ENCODE measurements at places on chromosomes 2 and 18. TPM values are rescaled to one million over a fixed set of nuclear protein-coding genes. Genes with fewer than 3 reads are reported as not detected.
A peak's percentile ranks its signal among the peaks of the same experiment; 100 is the strongest.

DNA sequence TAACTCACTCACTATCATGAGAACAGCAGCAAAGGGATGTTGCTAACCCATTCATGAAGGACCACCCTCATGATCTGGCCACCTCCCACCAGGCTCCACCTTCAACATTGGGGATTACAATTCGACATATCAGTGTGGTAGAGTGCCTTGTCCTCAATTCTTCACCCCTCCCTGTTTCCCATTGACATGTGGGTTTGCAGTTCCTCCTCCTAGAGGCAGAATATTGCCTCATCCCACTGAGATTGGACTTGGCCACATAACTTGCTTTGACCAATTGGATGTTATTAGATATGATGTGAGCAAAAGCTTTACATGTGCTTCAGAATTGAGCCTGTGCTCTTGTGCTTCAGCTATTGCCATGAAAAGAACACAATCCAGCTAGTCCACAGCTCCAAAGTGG is 217.0 kb upstream of the CXCR4 start:
- H3K27me3 ChIP-seq, result no peaks in the 10 kb centered on the region
- H3K4me3 ChIP-seq, result no peak overlapping the region
- H3K36me3 ChIP-seq, result no peaks in the 10 kb centered on the region
- no peaks in the 10 kb centered on the region for H3K4me1 ChIP-seq

GRCh38 chr2:187922846-187923245 is 368.6 kb upstream of the TFPI start:
- no peaks in the 10 kb centered on the region for H3K4me1 ChIP-seq
- DNase-seq, result no peak
- H3K4me3 ChIP-seq, result no peak overlapping the region

- H3K27me3 ChIP-seq, result no peaks in the 10 kb centered on the region
- H3K27ac ChIP-seq, result no peak overlapping the region
- no peak for DNase-seq
- H3K4me1 ChIP-seq, result no peaks in the 10 kb centered on the region
- H3K4me3 ChIP-seq, result no peak overlapping the region
- no peaks in the 10 kb centered on the region for H3K36me3 ChIP-seq
Observed at GRCh38 chr2:182625814-182626213, 90.2 kb upstream of the DNAJC10 start.

GRCh38 chr2:43040084-43040854 is 186.1 kb downstream of the ZFP36L2 start:
- H3K27ac ChIP-seq, result peak overlapping the region; percentile 6
- peaks cover 19% of the 10 kb centered on the region for H3K4me1 ChIP-seq
- H3K27me3 ChIP-seq, result no peaks in the 10 kb centered on the region
- no peaks in the 10 kb centered on the region for H3K36me3 ChIP-seq
- no peak for DNase-seq

The ZC3H6 gene
- total RNA-seq, result 5.3 TPM

The REV1 gene
- 35.0 TPM for total RNA-seq

The STARD6 gene
- not detected for total RNA-seq

The FBXO15 gene
- total RNA-seq, result 1.9 TPM

The INHA gene
- total RNA-seq, result 1.2 TPM

Data from Panc1 (cell line).